ENCODE measurements at places on chromosomes 6 and 20.

DNA sequence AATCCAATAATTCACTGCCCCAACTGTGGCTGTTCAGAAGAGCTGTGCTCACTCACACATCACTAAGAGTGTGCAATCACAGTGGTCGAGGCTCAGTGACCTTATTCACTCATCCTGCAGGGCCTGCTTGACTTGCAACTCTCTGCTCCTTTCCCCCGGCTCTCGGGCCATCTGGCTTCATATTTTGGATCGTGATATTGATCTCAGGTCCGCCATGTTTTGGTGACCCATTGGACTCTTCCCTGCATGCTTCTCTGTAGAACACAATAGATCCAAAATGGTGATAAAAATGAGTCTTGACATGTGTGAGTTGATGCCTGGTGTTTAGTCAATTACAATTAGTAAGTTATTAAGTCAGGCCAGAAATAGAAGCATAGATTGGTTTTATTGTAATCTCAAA, 313.9 kb upstream of the SOX4 start:
- no peak for DNase-seq

GRCh38 chr6:100464903-100465700, at the start of gene SIM1:
Gene SIM1 (minus strand): TSS chr6:100464921. CDS start chr6:100463468, 1,453 bp downstream.
- DNase-seq, result no peak

GRCh38 chr6:46243754-46244153, 73.0 kb upstream of the ENPP5 start:
- no peak for DNase-seq

DNA sequence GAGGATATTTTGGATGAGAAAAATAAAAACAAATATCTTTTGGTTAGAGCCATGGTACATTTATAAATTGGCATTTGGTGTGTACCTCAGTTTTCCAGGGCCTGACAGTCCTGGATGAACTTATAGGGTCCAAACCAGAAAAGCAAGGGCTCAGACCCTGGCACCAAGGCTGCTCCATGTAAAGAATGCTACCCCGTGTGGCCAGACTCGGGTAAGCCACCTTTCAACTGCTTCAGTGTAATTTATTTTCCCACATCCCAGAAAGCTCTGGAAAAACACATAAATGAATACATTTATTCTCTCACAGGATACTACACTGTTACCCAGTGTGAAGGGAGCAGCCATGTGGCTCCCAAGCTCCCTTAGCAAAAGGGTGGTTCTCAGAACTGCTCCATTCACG, 13.8 kb downstream of the MRPL14 start:
- DNase-seq, result no peak

DNA sequence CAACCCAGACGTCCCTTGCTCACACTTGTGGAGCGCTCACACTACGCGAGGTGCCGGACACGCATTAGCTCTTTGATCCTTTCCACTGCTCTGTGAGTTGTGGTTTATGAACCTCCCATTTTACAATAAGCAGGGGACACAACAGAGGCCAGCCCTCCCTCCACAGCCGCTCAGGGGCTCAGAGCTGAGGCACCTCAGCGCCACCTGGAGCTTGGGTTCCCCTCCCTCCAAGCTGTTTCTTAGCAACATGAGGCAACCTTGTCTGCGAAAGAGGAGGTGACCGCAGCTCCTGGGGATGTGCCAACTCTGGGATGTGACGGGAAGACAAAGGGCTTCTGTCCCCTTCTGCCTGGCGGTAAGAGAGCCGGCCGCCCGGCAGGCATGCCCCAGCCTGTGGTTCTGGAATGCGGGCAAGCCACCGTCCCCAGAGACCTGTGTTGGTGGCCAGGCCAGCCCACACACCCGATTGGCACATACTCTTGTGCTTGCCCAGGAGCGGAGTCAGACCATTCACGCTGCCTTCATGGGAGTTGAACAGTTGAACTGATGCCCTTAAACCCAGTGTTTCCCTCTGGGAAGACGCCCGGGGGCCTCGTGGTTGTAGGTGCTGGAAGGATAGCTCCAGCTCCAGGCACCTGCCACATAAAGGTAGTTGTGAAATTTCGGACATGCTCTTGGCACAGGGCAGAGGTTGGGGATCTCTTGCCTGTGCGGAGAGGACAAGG, 44.5 kb downstream of the RBM38 start:
- DNase-seq, result peak; percentile 47

DNA sequence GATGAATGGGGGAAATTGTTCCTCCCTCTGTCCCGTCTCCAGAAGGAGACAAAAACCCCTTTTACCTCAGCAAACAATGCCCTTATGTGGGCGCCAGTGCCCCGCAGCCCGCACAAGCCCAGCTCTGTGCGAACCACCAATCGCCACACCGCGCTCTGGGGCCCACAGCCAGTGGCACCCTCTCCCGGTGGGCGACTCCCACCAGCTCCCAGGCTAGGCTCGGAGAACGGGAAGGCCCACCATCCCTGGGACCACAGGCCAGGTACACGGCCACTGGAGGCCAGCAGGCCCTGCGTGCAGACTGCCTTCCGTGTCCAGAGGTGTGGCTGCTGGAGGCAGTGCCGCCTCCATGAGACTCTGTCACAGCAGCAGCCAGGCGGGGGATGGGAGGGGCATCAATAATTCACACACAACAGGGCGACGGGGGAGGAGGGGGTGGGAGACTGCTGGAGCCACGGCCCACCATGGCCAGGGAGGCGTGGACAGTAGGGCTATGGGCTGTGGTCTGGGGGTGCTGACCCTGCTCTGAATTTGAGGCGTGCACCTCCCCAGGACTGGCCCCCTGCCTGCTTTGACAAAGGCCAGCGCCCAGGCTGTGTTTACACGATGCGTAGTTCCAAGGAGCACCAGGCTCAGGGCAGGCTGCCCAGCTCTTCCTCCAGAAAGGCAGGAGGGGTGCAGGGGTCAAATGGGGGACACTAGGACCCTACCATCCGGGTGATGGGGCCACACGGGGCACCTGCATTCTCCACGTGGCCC, 105.7 kb downstream of the ASXL1 start:
- no peak for DNase-seq

DNA sequence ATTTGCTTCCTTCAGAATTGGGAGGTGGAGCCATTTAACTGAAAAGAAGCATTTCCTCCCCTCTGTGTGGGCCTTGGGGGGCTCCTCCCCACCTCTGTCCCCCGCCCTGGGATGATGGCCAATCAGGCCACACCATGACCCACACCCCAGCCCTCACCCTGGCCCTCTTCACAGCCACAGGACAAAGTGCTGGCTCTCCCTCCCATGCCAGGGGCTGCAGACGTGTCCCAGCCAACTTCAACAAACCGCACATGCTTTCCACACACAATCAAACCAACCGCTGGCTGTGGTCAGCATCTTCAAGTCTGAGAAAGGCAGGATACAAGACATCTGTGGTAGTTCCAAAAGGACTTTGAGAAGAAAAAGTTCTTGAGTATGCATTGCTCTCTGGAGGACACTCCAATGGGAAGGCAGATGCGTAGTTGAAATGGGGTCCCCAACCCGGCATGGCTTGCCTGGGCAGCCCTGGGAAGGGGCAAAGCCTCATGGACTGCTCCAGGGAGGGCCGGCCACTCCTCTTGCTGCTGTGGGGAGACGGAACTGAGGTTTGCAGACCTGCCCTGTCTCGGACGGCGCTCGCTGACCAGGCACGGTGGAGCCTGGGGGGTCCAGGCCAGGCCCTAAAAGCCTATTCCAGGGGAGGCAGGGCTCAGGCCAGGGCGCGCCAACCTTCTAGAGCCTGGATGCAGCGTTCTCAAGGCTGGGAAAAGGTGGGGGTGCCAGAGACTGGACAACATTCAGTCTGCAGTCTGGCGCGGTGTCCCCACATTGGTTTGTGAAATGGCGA, 12.2 kb downstream of the TTLL2 start:
- DNase-seq, result no peak

- no peak for DNase-seq
Observed at GRCh38 chr6:108955329-108955949, 107.2 kb downstream of the ARMC2 start.

- DNase-seq, result no peak
Observed at GRCh38 chr20:44785768-44786167, 24.6 kb downstream of the RIMS4 start.

DNA sequence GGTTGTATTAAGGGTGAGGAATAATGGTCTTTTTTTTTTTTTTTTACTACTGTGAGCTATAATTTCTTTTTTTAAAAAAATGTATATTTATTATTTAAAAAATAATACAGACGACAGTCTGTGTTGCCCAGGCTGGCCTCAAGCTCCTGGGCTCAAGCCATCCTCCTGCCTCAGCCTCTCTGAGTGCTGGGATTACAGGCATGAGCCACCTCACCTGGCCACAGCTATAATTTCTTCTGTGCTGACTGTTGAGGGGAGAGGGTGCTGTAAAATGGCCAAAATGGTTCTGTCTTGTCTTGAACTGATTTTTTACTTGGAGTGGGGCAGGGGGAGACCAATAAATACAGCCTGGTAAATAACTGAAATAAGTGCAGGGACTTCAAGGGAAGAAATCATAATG, 3.6 kb downstream of the SRSF3 start:
- DNase-seq, result no peak

DNA sequence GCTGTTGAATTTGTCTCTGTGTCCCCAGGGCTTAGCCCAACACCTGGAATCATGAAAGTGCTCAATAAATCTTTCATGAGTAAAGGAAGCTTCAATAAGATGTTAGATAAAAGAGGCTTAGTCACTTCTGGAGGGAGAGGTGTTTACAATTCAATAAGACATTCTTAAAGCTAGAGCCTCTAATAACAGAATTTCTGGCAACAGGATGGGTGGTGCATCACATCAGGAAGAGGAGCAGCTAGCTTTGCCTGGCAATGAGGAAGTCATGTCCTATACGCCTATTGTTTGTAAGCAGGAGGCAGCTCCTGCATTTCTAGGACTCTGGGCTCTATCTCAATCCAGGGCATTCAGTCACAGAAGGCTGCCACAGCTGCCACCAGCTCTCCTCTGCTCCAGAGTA, 638.5 kb downstream of the EPM2A start:
- no peak for DNase-seq

GRCh38 chr6:157151029-157151428, 172.3 kb downstream of the TMEM242 start:
- DNase-seq, result no peak

DNA sequence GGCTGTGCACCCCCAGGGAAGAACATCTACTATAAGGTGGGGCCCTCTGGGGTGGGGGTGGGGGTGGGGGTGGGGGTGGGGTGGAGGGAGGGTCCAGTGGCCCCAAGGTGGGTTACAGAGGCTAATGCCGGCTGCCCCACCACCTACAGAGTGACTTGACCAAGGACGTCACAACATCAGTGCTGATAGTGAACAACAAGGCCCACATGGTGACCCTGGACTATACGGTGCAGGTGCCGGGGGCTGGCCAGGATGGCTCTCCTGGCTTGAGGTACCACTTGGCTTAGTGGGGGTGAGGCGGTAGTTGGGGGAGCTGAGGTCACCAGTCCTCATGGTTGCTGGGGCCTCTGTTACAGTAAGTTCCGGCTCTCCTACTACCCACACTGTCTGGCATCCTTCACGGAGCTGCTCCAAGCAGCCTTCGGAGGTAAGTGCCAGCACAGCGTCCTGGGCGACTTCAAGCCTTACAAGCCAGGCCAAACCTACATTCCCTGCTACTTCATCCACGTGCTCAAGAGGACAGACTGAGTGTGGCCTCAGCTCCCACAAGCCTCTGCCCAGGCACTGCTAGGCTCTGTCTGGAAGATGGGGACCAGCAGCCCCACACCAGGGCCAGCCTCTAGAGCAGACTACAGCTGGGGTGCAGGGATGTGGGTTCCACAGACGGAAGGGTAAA, 2.8 kb downstream of the GNMT start:
- no peak for DNase-seq

GRCh38 chr20:36149012-36149411, 5.5 kb upstream of the EPB41L1 start:
- no peak for DNase-seq

GRCh38 chr20:9112541-9113515, 43.9 kb downstream of the PLCB4 start:
- DNase-seq, result no peak

DNA sequence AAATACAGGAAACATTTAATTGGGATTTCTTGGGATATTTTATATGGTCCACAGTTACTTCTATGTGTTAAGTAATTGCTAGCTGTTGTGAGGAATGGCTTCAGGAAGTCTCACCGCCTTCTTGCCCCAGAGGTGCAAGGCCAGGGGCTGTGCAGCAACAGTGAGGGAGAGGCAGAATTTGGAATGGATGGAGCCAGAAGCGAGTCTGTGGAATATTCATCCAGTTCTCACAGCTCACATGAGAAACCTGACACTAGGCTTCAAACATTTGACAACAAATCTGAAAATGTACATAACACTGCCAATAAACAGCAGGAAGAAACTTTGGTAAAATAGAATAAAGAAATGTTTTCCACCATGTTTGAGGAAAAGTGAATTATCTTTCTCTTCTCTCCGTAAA, 66.5 kb downstream of the GPR6 start:
- no peak for DNase-seq

- no peak for DNase-seq
Observed at GRCh38 chr6:107679457-107679856, 144.7 kb downstream of the SCML4 start.

- DNase-seq, result no peak
Observed at GRCh38 chr20:63957690-63958441, 1.6 kb upstream of the UCKL1 start.

DNA sequence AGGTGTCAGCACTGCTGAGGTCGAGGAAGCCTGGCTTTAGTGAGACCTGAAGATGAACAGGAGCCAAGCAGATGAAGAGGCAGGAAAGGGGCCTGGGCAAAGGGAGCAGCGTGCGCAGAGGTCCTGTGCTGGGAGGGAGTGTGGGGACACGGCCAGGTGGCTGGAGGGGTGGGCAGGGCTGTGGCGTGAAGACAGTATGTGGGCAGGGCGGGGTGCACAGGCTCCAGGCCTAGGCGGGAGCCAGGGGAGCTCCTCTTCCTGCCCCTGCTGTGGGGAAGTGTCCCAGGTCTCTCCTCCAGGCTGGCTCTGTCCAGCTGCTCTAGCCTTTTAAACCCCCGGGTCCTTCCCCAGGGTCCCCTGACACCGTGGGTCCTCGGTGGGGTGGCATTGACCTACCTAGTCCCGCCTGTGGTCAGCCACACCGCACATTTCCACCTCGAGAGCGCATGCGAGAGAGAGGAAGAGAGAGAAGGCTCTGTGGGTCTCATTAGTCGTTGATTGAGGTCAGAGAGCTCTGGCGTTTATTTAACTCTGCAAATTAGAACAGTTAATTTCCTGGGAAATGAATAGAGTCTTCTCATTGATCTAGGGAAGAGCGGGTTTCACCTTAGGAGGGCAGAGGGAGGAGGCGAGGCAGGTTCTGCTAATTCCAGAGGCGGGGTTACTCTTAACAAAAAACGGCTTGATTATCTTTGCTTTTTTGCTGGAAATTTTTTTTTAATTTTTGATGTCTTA, 68.8 kb downstream of the CDH4 start:
- no peak for DNase-seq

GRCh38 chr6:62441182-62441581, 155.2 kb upstream of the KHDRBS2 start:
- no peak for DNase-seq

DNA sequence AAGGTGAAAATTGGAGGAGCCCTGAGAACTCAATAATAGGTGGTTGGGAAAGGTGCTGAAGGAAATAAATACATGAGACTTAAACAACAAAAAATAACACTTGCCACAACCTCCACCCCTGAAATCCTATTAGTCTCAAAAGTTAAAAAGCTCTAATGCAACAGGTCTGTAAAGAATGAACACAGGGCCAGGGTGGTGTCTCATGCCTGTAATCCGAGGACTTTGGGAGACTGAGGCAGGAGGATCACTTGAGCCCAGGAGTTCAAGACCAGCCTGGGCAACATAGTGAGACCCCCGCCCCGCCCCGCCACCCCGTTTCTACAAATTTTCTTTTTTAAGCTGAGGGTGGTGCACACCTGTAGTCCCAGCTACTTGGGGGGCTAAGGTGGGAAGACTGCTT, 1.1 kb upstream of the ZKSCAN8 start:
- no peak for DNase-seq

- DNase-seq, result no peak
Observed at GRCh38 chr6:129730477-129731165, 20.6 kb upstream of the ARHGAP18 start.

Measured in activated CD4-positive, alpha-beta T cell treated with anti-CD3 and anti-CD28 coated beads, Interleukin-2, amount 50 U/mL, for 1 hour (primary cell).